ENCODE measurements at places on chromosomes 1 and 21. TPM values are rescaled to one million over a fixed set of nuclear protein-coding genes. Genes with fewer than 3 reads are reported as not detected.

MAP7D1 gene
- 69.9 TPM for polyA plus RNA-seq

DNA sequence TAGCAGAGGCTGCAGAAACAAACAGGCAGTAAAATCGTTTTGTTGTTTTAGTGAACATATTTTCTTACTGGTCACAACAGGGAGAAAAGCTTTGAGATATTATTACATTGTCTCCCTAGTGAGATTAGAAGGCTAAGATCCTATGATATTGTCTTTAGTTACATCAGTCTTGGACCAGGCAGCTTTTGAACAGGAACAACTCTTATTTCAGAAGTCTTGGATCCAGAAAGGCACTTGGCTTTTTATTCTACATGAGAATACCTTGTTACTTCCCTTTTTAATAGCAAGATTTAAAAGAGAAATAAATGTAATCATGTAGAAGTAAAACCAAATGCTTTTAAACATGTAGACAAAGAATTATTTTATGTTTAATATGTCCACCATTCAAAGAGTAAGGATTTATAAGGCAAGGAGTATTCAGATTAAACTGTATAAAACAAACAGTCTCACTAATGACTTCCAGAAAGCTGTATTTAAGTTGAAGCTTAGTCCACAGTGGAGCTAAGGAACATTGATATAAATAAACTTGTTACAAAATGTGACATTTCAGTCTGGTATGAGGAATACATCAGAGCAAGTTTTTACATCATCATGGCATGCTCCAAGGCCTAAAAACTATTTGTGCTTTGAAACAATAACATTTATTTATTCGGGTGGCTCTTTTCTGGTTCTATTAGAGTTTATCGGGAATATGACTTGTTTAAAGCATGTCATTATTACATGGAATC lies 72.2 kb downstream of the PHTF1 start:
- H3K4me1 ChIP-seq: no peaks in the 10 kb centered on the region
- no peaks in the 10 kb centered on the region for H3K27me3 ChIP-seq
- peak overlapping the region; percentile 10 for H3K27ac ChIP-seq
- H3K36me3 ChIP-seq: peaks cover 63% of the 10 kb centered on the region
- H3K4me3 ChIP-seq: no peak overlapping the region

GRCh38 chr1:11414926-11415538 lies 63.9 kb upstream of the DISP3 start:
- no peaks in the 10 kb centered on the region for H3K36me3 ChIP-seq
- H3K27ac ChIP-seq: no peak overlapping the region
- no peaks in the 10 kb centered on the region for H3K27me3 ChIP-seq
- no peak for DNase-seq
- H3K4me1 ChIP-seq: peaks cover 5% of the 10 kb centered on the region
- no peak overlapping the region for H3K4me3 ChIP-seq

VPS45 gene
- polyA plus RNA-seq: 31.5 TPM

CENPL gene
- polyA plus RNA-seq: 4.0 TPM

DNA sequence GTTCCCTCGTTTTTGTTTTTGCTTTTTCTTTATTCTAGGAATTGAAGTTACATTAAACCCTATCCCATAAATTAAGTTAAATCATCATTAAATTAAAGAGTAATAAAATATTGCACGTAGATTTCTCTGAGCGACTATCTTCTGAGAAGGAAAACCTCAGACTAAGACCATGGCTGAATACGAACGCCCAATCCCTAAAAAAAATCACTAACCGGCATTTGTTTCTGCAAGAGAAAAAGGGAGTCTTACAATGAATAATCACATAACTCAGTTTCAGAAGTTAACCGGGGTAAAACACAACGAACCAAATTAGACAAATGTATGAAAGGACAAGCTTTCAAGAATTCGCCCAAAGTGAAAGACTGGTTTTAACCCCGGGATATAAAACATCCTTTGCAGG lies 1.3 kb downstream of the PIK3R3 start:
- peak overlapping the region; percentile 99 for H3K4me3 ChIP-seq
- peak overlapping the region; percentile 48 for H3K27ac ChIP-seq

DNA sequence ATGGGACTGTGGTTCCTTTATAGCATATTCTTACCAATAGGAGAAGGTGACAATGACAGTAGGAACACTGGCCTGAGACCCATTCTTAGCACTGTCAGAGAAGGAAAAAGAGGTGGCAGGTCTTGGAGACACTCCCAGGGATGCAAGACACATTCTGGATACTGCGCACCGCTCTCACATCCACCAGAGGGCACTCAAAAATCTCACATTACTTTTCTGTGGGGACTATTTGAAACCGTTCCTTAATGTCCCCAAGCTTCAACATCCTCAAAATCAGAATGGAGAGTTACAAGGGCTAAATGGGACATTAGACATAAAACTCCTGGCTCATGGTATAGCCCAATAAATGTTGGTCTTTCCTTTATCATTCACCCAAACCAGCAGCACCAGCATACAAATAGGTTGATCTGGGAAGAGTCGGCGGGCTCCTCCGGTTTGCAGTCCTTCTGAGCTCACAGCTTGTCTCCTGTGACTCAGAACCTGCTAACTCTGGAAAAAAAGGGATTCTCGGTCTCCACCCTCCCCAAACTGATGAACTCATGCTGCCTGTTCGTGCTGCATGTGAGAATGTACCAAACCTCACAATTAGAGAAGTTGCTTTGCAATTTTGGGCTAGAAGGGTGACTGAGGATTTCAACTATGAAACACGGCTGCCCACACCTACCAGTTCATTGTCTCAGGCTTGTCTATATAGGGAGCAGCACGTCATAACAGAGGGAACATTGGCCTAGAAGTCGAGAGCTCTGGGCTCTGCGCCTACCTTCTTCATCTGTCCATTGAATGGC lies 40.2 kb downstream of the IL12RB2 start:
- no peak overlapping the region for H3K27ac ChIP-seq
- no peaks in the 10 kb centered on the region for H3K4me1 ChIP-seq
- H3K4me3 ChIP-seq: no peak overlapping the region
- H3K27me3 ChIP-seq: no peaks in the 10 kb centered on the region

- no peak overlapping the region for H3K4me3 ChIP-seq
- H3K4me1 ChIP-seq: no peaks in the 10 kb centered on the region
- DNase-seq: no peak
- no peak overlapping the region for H3K27ac ChIP-seq
- H3K36me3 ChIP-seq: no peaks in the 10 kb centered on the region
These were observed 706.3 kb downstream of the ADGRL2 start for GRCh38 chr1:82507011-82507410.

DNA sequence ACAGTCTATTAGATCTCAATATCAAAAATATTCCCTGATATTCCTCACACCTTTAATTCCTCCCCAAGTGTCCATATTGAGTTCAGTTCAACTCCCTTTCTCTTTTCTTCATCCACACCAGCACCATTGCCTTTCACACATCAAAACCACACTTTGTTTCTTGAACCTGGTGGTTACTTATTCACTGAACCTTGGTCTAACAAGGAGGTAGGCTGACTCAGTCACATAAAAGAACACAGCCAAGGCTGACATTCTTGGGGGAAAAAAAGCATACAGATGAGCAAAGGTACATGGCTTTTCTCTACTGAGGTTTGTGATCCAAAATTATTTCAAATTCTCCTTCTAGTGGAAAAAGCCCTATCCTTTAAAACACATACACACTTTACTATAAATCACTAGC lies 131.7 kb upstream of the USH2A start:
- DNase-seq: no peak
- peaks cover 10% of the 10 kb centered on the region for H3K4me1 ChIP-seq
- H3K4me3 ChIP-seq: no peak overlapping the region
- no peaks in the 10 kb centered on the region for H3K36me3 ChIP-seq
- peak overlapping the region; percentile 82 for H3K27ac ChIP-seq
- no peaks in the 10 kb centered on the region for H3K27me3 ChIP-seq

- H3K4me1 ChIP-seq: peaks cover 9% of the 10 kb centered on the region
- peak overlapping the region; percentile 75 for H3K4me3 ChIP-seq
- DNase-seq: no peak
- no peak overlapping the region for H3K27ac ChIP-seq
- no peaks in the 10 kb centered on the region for H3K27me3 ChIP-seq
- no peaks in the 10 kb centered on the region for H3K36me3 ChIP-seq
These were observed 777 bp downstream of the AZIN2 start for GRCh38 chr1:33081554-33082305.

GRCh38 chr1:32405672-32406467 lies 11.6 kb upstream of the BSDC1 start:
- H3K36me3 ChIP-seq: no peaks in the 10 kb centered on the region
- DNase-seq: no peak
- no peaks in the 10 kb centered on the region for H3K4me1 ChIP-seq
- H3K27ac ChIP-seq: no peak overlapping the region

- H3K27ac ChIP-seq: no peak overlapping the region
- no peak overlapping the region for H3K4me3 ChIP-seq
- no peaks in the 10 kb centered on the region for H3K36me3 ChIP-seq
- DNase-seq: no peak
- no peaks in the 10 kb centered on the region for H3K4me1 ChIP-seq
- no peaks in the 10 kb centered on the region for H3K27me3 ChIP-seq
These were observed 115.8 kb upstream of the FAM78B start for GRCh38 chr1:166282391-166283137.

VSIG8 gene
- polyA plus RNA-seq: not detected

DNA sequence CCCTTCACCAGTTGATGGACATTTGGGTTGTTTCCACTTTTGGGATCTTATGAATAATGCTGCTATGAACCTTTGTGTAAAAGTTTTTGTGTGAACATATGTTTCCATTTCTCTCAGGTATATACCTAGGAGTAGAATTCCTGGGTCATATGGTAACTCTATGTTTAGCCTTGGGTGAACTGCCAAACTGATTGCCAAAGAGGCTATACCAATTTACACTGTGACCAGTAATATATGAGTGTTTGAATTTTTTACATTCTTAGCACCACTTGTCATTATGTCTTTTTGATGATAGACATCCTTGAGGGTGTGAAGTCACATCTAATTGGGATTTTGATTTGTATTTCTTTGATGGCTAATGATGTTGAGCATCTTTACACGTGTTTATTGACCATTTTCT lies 290.1 kb downstream of the DUSP10 start:
- no peak overlapping the region for H3K4me3 ChIP-seq
- H3K27ac ChIP-seq: no peak overlapping the region
- H3K36me3 ChIP-seq: no peaks in the 10 kb centered on the region
- no peak for DNase-seq

DNA sequence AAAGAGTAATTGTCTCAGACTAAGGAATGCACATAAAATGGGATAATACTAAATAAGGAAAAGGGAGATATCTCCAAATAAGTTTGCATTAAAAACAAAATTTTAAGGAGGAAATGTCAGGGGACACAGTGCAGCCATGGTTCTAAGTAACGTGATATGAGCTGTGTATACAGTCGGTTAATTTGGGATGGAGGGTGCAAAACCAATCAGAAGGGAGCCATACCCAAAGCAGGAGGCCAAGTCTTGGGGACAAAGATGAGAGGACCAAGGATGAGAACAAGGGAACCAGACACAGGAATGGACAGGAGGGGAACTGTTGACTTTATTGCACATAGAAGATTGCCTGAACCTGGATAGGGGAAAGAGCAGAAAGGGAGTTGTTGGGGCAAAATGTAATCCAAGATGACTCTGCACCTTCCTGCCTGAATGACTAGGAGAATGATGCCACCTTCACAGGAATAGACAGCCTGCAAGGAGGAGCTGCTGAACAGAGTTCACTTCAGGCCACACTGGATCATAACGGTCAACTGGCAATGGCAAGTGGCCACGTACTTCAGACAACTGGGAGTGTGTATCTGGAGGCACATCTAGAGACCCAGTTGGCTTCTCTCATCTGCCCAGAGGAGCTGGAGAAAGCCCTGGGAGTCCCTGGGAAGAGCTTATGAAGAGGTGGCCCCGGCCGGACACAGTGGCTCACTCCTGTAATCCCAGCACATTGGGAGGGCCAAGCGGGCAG lies 22.0 kb upstream of the BOLA1 start:
- H3K36me3 ChIP-seq: no peaks in the 10 kb centered on the region
- H3K4me3 ChIP-seq: no peak overlapping the region
- no peaks in the 10 kb centered on the region for H3K4me1 ChIP-seq
- no peak for DNase-seq

TYW3 gene
- 12.0 TPM for polyA plus RNA-seq

EXO1 gene
- polyA plus RNA-seq: 4.6 TPM

Measured in SK-N-SH (cell line).